ENCODE measurements at places on chromosomes 4 and X.

- DNase-seq: no peak
Measured at GRCh38 chrX:12118134-12118533, 20.1 kb upstream of the FRMPD4 start.

- DNase-seq: no peak
Measured at GRCh38 chr4:107837776-107838618, 13.3 kb downstream of the SGMS2 start.

- DNase-seq: no peak
Measured at GRCh38 chr4:6765703-6766102, 16.8 kb upstream of the KIAA0232 start.

DNA sequence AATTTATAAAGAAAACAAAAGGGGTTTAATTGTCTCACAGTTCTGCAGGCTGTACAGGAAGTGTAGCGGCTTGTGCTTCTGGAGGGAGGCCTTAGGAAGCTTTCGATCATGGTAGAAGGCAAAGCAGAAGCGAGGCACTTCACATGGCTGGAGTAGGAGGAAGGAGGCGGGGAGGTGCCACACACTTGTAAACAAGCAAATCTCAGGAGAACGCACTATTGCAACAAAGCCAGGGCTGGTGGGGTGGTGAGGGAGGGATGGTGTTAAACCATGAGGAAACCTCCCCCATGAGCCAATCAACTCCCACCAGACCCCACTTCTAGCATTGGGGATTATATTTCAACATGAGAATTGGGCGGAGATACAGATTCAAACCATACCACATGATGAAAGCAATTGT, 1116.3 kb downstream of the FAT4 start:
- DNase-seq: no peak

GRCh38 chr4:25878676-25879075, 15.9 kb upstream of the SEL1L3 start:
- no peak for DNase-seq

GRCh38 chrX:44055638-44056037, 82.4 kb upstream of the NDP start:
- no peak for DNase-seq

DNA sequence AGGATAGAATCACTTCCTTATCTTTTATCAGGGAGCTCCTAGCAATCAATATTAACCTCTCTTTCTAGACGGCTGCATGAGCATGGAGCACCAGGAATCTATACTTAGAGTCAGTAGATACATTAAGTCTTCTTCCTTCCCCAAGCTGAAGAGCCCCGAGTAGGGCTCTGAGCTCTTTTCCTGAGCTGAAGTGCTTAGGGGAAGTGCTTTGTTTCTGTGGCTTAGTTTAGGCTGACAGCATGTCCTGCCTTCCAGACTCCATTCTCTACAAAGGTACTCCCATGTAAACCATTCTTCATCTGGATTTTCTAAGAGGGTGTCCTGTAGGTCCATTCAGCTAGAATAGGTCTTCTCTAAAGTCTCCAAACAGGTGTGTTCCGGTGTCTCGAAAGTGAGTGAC, 127.5 kb upstream of the AFF2 start:
- DNase-seq: no peak

DNA sequence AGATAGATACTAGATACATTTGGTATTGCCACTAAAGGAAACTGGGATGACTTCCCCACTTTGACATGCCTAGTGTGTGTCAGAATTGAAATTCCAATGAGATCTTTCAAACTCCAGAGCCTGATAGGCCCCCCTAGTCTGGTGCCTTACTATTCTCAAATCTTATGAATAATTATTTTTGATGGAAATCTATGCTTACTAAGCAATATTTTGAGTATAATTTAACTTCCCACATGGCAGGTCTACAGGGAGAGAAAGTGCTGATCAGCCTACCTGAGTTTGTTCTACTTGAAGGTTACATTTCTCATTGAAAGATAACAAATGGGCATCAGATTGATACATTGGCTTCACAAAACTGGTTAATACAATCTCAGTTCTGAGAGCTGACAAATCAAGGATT, 415.7 kb upstream of the BOD1L1 start:
- DNase-seq: no peak

- DNase-seq: no peak
Measured at GRCh38 chrX:50188859-50189600, 11.8 kb downstream of the AKAP4 start.

DNA sequence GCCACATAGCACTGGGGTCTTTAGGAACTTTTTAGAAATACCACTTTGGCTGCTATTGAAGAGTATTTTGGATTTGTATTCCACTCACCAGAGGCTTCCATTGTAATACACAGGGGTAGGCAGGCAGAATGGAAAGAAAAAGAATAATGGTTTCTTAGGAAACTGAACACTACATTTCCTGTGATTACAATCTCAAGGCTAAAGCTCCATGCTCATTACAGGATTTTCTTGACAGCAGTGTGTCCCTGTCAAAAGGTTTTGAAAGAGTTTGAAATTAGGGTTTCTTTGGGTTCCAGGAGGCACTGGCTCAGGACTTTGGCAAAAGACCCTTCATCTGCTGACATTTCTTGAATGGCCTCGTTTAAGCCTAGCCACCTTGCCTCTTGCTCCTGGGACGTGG, 74.8 kb upstream of the STIM2 start:
- no peak for DNase-seq

GRCh38 chr4:70996018-70996360, 2.5 kb downstream of the DCK start:
- peak; percentile 4 for DNase-seq

DNA sequence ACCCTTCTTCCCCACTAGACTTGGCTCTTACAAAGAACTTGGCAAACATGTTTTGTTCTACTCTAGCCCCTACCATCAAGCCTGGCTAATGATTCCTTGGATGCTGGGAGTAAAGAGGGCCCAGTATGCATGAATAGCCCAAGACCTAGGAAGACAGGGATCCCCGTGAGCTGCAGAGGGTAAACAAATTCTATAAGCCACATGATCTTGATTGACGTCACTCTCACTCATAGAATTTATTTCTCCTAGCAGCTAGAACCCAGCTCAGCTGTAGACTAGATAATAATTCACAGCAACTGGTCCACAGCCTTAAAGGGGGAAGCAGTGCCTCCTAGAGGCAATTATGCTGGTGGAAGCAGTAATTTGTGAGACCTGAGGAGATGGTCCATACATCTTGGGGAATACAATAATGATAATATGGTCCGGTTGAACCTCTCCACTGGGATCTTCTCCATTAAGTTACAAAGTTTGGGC, 16.1 kb upstream of the USO1 start:
- DNase-seq: no peak

GRCh38 chr4:152245680-152246079, 290.2 kb downstream of the FBXW7 start:
- no peak for DNase-seq

GRCh38 chr4:124206779-124207605, 505.5 kb downstream of the ANKRD50 start:
- DNase-seq: no peak

DNA sequence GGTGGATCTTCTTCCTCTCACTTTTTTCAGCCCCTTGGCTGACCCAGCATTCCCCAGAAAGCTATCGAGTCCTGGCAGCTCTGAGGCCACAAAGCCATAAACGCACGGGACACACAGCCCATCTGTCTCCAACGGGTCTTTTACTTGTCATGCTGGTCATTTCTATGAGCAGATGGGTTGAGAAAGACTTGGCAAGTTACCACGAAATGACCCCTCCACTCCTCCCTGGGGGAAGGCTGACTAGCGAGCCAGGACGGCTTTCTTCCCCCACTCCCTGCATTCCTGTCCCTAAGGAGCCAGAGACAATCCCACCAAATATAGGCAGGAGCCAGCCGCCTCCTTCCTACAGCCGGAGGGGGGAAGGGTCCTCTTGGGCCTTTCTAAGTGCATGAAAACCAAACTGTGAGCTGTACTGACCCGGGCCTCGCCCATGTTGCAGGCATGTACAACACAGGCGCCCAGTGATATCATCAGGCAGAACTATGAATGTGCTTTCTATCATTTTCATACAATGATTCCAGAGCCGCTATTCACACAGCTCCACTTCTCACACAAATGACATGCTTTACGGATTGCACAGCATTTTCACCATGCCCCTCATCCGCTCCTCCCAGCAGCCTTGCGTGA, 28.6 kb downstream of the AFAP1 start:
- no peak for DNase-seq

- DNase-seq: no peak
Measured at GRCh38 chr4:42473071-42473684, 75.9 kb downstream of the SHISA3 start.

GRCh38 chr4:56733352-56733751, 52.3 kb upstream of the HOPX start:
- DNase-seq: no peak

DNA sequence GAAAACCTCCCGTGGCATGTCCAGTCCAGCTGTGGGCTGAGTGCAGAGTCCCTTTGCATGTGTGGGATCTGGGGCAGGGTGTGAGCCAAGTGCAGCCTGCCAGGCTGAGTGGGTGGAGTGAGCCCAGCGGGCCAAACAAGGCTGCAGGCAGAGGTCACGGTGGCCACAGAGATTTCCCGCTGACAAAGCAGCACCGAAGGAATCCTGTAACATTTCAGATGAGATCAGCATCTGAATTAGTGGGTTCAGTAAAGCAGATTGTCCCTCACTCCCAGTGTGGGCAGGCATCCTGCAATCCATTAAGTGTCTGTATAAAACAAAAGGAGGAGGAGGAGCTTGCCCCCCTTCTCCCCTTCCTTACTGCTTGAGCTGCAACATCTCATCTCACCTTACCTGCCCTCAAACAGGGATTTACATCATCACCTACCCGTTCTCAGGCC, 324.4 kb downstream of the FAT4 start:
- DNase-seq: no peak

DNA sequence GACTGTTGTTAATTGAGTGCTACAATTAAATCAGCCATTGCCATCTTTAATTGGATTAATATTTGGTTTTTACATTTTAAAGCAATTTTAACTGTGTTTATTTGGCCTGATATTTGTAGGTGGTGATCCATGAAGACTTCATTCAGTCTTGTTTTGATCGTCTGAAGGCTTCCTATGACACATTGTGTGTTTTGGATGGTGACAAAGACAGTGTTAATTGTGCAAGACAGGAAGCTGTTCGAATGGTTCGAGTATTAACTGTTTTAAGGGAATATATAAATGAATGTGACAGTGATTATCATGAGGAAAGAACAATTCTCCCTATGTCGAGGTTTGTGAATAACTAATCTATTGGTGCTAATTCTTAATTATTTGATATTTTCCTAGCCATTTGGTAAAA, 82.6 kb downstream of the USP9X start:
- no peak for DNase-seq

GRCh38 chr4:118175506-118175905, 141.2 kb downstream of the NDST3 start:
- no peak for DNase-seq

DNA sequence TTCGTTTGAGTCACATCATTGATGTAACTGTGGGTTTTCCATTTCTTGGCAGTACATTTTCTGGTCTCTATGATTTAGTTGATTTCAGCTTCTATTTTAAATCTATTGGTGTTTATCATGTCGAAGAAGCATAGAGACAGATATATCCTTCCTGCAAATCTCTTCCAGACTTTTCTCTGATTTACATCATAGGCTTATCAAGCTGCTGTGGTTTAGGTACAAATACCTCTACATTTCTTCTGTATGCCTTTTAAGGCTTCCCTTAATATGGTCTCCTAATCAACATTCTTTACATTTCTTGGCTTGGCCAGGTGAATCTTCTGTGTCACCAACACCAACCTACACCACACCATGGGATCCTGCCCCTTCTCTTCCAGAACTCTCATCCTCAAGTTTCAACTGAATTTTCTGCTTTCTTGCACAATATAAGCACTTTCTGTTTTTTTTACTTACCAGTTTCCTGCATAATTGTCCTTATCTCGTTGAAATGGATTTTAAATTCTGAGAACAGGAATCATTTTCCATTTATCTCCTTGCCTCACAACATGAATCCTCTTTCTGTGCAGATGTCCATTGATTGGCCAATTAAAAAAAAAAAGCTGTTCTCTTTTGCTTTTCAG, 626.9 kb downstream of the ANKRD50 start:
- no peak for DNase-seq

DNA sequence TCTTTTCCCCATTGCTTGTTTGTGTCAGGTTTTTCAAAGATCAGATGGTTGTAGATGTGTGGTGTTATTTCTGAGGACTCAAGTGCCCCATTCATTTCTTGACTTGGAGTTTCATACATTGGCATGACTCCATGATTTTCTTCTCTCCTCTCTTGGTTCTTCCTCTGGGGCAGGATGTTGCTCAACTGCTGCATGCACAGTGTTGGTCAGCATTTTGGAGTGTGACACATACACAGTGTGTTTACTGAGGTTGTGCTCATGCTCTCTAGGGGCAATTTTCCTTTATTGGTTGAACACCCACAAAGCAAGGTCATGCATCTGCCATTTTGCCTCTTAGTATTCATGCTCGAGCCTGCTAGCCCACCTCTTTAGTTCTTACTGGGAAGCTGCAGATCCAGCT, 1993.8 kb downstream of the ARAP2 start:
- DNase-seq: no peak

DNA sequence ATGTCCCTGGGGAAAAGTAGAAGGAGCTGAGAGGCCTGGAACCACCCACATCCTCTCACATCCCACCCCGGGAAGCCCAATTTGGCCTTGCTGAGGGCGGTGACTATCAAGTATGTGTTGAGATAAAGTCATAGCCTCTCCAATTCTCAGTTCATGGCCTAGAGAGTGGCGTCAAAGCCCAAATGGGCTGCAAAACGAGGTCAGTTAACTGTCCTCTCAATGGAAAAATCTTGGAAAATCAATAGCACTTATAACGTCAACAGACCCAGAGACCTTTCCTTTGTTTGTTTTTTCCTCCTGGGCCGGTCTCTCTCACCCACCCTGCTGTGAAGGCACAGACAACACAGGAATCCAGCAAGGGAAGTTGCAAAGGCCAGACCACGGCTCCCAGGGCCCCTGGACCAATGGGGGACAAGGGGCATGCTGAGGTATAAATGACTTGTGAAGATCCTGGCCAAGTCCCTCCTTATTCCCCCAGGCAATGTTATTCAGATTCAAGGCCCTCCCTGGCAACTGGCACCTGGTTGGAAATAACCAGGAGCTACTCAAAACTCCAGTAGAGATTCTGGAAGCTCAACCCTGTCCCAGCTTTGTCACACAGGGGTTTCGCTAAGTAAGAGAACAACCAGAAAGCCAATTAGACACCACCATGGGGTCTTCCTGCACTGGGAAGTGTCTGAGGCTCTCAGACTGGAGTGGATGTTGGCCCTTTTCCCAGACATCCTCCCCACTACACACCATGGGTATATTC, 38.6 kb downstream of the TSC22D3 start:
- DNase-seq: no peak

GRCh38 chr4:16467061-16467460, 240.8 kb upstream of the TAPT1 start:
- DNase-seq: no peak

GRCh38 chr4:107831140-107831539, 6.4 kb downstream of the SGMS2 start:
- no peak for DNase-seq

GRCh38 chr4:19123681-19124080, 1102.1 kb upstream of the LCORL start:
- DNase-seq: no peak

GRCh38 chr4:152062936-152063620, 302.3 kb upstream of the GATB start:
- no peak for DNase-seq
